ENCODE measurements at places on chromosomes 1 and 21.

DNA sequence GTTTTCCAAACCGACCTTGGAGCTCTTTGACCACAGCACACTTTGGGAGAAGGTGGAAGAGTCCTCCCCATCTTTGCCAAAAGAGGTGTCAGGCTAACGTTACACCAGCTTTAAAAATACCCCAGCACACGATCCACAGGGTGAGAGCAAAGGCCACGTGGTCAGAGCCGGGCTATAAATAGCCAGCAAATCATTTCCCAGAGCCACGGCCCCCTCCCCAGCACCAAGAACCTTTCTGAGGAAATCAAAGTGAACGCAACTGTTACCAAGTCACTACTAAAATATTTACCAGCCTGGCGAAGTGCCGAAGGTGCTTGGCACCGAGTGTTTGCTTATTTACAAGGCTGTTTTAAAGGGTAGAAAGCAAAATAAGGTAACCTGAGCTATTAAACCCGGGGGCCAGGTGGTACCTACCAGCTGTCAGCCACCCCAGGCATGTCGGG lies 72.4 kb downstream of the CASZ1 start:
- DNase-seq = peak; percentile 28

GRCh38 chr1:43376723-43377235 lies 9.0 kb upstream of the ELOVL1 start:
- DNase-seq = no peak

- DNase-seq = no peak
These were observed 184.4 kb downstream of the MRPL39 start for GRCh38 chr21:25422610-25423608.

DNA sequence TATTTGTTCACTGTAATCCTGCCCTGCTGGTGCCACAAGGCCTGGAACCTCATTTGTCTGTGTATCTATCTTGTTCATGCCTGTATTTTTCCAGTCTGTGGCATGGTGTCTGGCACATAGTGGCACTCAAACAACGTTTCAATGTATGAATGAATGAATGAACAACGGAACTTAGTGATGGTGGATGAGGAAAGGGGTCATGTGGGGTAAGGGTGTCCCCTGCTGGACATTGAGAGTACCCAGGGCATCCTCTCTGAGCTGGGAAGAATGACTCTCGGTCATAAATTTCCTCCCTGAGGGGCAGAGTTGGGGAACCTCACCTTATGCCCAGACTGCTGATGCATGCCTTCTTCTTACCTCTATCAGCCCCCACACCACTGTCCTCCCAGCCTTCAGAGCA lies 18.9 kb upstream of the ZNF683 start:
- no peak for DNase-seq

GRCh38 chr1:27351541-27352107 lies 9.8 kb downstream of the SYTL1 start:
- no peak for DNase-seq

GRCh38 chr1:13813398-13814012 lies 113.5 kb downstream of the PRDM2 start:
- DNase-seq = no peak

DNA sequence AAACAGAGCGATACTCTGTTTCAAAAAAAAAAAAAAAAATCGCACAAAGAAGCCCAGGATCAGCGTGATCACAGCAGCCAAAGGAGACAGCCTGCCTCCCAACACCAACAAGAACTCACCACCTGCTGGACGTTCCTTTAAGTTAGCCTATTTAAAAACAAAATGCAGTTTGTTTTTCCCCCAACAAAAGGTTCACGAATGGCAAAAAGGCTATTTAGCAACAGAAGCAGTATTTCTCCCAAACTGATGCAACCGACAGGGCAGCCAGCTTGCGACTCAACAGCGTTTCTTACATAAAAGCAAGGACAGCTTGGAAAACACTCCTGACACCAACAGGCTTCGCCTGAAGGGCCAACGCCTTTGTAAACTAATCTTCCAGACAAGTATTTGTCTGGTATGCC lies 6.8 kb downstream of the SSU72 start:
- DNase-seq = no peak

DNA sequence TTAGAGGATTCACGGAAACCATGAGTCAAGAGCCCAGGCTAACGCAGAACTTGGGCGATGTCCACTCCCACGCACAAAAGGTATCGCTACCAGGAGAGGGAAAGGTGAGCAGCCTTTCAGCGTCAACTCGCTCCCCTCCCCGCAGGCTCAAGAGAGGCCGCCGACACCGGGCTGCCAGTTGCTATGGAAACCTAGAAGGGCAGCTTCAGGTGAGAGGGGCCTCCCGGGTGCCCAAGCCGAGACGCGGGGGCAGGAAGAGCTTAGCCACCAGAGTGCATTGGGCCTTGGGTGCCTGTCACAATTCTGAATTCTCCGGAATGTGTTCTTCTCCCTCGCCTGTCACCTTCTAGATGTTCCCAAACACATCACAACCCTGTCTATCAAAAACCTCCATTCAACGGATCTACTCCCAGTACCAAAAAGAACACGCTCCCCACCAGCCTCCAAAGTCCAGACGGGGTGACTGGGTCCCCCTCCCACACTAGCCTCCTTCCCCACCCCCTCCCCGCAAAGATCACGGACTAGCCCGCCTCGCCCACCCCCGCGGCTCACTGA lies 694 bp downstream of the MEAF6 start:
- DNase-seq = no peak

- DNase-seq = no peak
These were observed 31.7 kb downstream of the EDN2 start for GRCh38 chr1:41452704-41453290.

DNA sequence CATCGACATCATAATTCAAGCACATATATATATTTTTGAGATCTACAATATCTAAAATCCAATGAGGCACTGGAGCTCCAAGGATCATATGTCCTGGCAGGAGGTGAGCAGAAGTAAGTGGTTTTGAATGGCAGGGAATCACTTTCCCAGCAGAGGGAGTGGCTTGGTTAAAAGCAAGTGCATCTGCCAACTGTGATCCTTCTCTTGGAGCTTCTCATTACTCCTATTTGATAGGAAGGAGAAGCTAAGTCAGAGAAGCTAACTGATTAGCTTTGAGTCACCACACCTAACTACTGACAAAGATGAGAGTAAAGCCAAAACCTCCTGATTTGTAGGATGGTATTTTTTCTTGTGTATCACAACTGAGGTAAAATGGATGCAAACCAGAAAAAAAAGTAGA lies 55.0 kb downstream of the ALG14 start:
- DNase-seq = peak; percentile 61

- no peak for DNase-seq
These were observed 4.4 kb downstream of the HFM1 start for GRCh38 chr1:91400133-91400725.

GRCh38 chr1:246434335-246434734 lies 72.7 kb downstream of the SMYD3 start:
- no peak for DNase-seq

Measured in NCI-H2107 (cell line).